NCI-H446 (cell line): ENCODE measurements at places on chromosomes 5 and 9.
A peak's percentile ranks its signal among the peaks of the same experiment; 100 is the strongest.

GRCh38 chr9:14350349-14350728, 36.4 kb upstream of the NFIB start:
- DNase-seq = no peak

- no peak for DNase-seq
These were observed 226.6 kb downstream of the SNX18 start for GRCh38 chr5:54743997-54744788.

DNA sequence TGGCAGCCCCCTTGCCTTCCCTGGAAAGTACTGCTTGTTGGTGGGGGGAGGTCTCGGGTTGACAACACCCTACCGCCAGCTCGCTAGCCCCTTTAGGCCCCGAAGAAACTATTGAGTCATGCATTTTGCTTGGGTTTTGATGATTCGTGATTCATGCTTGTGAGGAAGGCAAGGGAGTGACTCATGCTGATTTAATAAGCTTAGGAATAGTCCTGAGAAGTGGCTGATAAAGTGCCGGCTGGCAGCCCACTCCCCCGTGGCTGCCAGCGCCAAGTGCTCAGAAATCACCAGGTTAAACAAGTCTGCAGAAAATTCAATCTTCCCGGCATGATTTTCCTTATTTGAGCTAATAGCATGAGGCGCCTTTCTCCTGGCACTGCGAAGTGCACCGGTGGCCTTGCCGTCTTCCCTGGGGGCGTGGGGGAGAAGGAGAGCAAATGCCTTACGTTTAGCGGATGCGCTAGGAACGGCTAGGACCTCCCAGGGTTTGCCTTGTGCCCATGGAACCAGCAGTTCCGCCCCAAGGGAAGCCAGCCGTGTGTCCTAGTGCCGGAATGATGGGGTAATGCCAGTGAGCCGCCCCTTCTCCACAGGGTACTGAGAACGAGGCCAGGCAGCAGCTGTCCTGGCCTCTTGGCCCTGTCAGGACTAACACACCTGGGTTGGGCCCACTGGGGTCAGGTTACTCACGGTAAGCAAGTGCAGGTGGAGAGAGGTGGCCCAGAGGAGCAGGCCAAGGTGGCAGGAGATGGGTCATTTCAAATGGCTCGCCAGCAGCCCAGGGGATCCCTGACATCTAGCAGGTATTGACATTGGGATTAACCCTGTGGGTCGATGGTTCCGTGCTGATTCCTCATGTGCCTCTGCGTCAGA, 151.9 kb downstream of the MACROH2A1 start:
- DNase-seq = no peak

GRCh38 chr5:129382921-129383672, 77.0 kb upstream of the ADAMTS19 start:
- no peak for DNase-seq

DNA sequence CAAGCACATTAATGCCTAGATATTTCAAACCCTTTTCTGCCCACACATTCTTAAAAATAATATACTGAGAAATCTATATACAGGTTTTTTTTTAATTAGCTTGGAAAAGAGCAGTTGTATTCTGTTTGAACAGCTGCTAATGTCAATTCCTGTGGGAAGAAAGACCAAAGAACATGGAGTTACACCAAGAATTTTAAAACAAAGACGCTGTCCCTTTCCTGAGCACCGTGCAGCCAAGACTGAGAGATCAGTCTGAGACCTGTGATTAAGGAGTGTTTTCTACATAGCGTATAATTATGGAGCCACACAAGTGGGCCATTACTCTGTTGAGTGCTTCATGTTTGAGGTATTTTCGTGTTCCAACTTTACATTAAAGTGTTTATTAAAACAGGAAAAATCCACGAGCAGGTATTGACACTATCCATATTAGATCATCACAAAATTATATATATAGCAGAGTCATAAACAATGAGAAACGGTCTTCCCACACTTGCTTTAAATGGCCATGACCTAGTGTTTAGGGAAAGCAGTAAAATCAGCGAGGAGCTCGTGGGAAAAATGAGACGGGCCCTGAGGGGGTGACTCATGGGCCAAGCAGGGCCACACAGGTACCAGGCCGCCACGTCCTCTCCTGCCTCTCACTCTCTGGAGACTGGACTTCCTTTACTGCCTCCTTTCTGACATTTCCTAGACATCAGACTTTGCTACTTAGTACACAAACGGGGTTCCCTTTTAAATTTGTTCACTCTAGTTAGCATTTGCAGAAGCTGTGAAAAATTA, 153.1 kb upstream of the OTULINL start:
- DNase-seq = no peak

DNA sequence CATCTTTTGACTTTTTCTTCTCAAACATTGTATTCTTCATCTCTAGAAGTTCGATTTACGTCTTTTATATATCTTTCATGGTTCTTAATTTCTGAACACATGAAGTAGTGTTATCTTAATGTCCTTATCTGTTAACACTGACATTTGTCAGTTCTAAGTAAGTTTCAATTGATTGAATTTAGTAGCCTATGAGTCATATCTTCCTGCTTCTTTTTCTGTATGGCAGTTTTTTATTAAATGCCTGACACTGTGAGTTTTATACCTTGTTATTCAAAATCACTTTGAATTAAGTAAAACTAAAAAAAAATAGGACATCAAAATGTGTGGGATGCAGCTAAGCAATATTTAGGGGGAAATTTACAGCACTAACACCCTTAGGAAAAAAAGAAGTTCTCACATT, 707.0 kb upstream of the ACO1 start:
- DNase-seq = no peak

DNA sequence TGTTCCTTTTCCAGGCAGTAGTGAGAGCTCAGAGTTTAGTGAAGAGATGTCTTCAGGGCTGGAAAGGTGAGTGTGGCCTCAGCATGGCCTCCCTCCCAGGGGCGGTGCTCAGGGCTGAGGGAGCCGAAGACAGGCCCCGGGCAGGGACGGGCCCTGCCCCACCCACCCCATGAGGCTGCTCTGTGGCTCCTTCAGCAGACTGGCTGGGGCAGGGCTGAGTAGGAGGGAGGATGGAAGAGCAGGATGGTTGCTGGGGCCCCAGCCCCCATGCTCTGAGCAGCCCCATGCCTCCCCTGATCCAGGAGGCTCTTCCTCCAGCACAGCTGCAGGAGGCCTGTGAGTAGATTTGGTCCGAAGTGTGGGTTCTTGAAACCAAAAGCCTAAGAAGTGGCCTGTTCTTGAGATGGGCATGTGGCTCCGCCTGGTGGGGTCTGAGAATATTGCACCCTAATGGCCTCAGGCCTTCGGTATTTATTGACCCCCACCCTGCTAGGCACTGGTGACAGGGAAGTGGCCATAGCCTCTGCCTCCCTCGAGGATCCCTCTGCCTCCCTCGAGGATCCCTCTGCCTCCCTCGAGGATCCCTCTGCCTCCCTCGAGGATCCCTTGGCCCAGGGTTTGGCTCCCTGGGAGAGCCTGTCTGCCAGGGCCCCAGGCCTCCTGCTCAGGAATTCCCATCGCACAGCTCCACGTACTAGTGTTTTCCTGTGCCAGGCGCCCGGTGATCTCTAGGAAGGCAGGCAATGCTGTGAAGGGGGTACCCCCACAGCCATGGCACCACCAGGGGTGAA, 65.4 kb upstream of the GARNL3 start:
- DNase-seq = peak; percentile 80

- DNase-seq = no peak
These were observed 10.3 kb downstream of the CNOT8 start for GRCh38 chr5:154868702-154869101.

GRCh38 chr5:9641806-9642355, 11.7 kb upstream of the TAS2R1 start:
- DNase-seq = no peak

- DNase-seq = no peak
These were observed 15.5 kb downstream of the CARD19 start for GRCh38 chr9:93111371-93112115.
